Fibroblast of pulmonary artery (primary cell): ENCODE measurements at places on chromosomes 16 and 17.

GRCh38 chr17:41547921-41548843 lies 20.1 kb upstream of the KRT19 start:
- DNase-seq, result peak; percentile 97

DNA sequence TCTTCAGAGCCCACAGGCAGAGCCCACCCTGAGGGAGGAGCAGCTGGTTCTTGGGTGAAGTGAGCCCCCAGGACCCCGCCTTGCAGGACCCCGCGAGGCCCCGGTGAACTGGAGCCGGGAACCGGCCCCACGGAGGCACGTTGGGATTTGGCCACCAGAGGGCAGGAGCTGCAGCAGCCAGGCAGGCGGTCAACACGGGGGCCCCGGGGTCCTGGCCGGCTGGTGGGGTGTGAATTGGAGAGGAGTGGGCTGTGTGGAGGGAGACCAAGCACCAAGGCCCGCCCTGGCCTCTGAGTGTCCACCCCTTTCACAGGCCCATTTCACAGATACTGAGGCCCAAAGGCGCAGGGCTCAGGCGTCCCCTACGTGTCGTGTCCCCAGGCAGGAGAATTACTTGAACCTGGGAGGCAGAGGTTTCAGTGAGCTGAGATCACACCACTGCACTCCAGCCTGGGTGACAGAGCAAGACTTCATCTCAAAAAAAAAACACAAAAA lies 2.2 kb downstream of the DPEP1 start:
- DNase-seq, result no peak

- no peak for DNase-seq
These were observed 61.0 kb upstream of the RBL2 start for GRCh38 chr16:53372992-53373871.

GRCh38 chr16:19716183-19716582 lies 1.8 kb downstream of the KNOP1 start:
- DNase-seq, result no peak

DNA sequence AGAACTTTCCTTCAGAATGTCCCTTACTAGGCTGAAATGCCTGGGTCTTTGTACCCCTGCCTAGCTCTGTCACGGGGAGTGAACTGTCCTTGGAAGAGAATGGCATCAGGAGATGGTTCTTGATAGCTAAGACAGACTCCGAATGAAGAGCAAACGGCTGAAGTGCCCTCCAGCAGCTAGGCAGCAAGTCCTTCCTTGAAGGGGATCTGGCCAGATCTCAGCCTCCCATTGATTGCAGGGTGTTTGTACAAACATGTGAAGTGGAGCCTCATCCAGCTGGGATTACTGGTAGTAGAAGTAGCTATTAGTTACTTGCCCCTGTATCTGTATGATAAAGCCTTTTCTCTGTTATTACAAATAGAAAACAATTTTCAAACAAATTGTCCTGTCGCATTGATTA lies 30.9 kb downstream of the LRRC36 start:
- no peak for DNase-seq

DNA sequence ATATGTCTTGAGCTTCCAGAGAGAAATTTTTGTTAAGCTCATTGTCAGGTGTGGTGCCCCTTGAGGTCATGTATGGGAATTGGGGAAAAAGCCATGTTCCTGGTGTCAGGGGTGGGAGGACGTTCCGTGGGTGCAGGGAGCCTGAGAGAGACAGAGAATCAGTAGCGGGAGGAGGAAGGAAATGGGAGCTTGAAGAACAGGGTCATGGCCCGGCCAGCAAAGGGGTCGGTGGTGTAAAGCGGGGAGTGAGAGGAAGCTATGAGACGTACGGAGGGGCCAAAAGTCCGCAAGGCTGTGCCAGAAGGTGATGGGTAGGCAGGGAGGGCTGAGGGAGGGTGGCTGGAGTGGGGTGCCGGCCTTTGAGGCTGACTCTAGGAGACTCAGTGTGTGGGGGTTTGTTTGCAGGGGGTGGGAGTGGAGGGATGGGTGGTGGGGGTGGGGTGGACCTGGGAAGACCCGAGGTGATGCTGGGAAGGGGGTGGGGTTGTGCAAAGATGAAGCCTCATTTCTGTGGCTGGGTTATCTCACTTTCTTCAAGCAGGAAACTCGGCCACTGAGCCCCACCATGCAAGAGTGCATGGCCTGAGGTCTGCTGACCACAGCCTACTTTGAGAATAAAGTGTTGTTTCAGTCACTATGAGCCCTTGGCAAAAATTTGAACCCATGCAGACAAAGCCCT lies 63.6 kb downstream of the PLCG2 start:
- DNase-seq, result no peak

- no peak for DNase-seq
These were observed 446.1 kb downstream of the SOX9 start for GRCh38 chr17:72566671-72567484.

DNA sequence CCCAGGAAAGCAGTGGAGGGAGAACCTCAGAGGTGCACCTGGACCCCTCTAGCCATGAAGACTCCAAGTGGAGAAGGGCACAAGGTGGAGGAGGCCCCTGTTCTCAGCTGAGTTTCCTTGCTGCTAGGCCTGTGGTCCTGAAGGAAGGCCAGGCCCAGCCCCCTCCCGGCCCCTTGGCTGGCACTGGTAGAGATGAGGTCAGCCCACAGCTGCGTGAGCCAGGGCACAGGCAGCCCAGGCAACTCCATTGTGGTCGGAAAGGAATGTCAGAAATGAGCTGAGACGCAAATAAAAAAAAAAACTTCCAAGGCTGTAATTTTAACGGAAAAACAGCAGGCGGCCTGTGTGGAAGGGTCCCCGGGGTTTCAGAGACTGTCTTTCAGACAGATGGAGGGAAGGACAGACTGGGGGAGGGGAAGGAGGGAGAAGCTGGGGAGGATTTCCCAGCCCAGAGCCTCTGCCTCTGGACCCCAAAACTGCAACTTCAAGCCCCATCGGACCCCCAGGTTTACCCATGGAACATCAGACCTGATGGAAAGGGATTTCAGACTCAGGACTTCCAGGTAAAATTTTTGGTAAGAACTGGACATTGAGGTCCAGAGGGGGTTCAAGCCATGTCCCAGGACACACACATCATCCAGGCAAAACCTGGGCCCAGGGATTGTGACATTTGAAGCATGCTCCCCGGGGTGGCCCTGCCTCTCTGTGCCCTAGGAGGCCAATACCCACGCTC lies 25.6 kb upstream of the MRPS23 start:
- peak; percentile 98 for DNase-seq

DNA sequence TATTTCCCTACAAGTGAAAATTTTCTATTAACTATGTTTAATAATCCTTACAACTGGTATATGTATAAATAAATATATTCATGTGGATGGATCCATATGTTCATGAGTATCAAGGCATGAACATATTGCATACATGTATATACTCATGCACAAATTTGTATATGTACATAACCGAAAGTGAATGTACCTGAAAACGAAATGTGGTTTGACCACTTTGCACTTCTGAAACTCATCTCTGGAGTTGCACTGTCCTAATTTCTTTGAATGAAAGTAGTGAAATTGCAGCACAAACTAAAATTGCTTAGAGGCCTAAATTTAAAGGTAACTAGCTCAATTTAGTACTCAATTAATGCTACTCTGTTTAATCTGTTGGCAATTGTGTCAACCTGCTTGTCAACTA lies 27.4 kb upstream of the GNAO1 start:
- DNase-seq, result no peak

- DNase-seq, result no peak
These were observed 3.4 kb downstream of the CHST6 start for GRCh38 chr16:75491876-75492275.

- DNase-seq, result peak; percentile 30
These were observed 25.6 kb downstream of the PIEZO1 start for GRCh38 chr16:88759245-88759975.

GRCh38 chr17:9837551-9838471 lies 12.1 kb downstream of the GLP2R start:
- DNase-seq, result peak; percentile 88

DNA sequence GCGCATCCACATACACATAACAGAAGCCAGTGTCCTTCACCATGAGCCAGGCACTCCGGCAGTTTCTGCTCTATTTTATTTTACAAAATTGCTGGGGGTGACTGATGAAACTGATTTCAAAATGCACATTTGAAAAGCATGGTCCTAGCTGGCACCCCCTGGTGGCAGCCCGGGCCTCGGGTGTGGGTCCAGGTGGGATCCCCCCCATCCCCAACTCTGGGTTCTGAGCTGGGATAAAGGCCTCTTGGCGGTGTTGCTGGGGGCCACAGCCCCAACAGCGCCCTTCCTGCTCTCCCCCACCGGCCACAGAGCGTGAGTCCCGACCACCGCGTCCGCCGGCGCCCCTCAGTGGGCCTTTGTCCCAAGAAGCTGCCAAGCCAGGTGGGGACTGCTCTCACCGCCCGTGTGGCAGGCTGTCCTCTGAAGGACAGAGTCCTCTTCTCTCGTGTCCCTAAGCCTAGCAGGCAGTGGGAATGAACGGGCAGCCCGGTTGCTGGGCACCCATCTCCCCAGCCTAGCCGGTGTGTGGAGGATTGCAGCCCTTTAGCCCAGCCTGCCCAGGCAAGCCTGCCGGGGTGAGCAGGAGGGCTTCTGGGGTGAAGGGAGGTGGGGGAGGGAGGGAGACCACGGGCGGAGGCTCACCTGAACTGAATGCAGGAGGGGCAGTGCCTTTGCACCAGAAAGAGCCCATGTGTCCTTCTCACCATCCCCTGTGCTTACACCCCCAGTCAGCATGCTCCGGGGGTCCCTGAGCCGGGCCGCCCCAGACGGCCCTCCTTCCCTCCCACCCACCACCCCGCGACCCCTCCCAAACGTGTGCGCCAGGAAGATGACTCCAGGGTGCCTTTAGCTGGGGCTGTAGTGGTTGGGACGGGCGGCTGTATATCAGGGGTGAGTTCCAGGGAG lies 898 bp downstream of the SNAI3 start:
- peak; percentile 45 for DNase-seq

DNA sequence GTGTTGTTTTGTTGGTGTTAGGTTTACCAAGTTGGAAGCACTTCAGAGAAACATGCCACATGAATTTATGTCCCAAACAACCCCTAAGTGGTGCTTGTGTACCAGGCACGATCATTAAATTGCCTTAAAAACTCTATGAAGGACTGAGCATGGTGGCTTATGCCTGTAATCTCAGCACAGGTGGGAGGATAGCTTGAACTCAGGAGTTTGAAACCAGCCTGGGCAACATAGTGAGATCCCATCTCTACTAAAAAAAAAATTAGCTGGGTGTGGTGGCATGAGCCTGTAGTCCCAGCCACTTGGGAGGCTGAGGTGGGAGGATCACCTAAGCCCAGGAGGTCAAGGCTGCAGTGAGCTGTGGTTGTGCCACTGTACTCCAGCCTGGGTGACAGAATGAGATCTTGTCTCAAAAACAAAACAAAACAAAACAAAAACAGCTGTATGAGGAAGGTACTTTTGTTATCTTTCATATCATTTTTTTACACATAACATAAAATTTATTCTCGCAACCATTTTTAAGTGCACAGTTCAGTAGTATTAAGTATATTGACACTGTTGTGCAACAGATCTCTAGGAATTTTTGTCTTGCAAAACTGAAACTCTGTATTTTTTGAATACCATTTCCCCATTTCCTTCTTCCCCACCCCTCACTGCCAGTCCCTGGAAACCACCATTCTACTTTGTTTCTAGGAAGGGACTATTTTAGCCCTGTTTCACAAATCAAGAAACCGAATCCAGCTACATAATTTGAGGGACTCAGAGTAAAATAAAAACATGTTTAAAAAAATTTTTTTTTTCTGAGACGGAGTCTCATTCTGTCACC lies 14.3 kb upstream of the RBBP6 start:
- DNase-seq, result peak; percentile 53

DNA sequence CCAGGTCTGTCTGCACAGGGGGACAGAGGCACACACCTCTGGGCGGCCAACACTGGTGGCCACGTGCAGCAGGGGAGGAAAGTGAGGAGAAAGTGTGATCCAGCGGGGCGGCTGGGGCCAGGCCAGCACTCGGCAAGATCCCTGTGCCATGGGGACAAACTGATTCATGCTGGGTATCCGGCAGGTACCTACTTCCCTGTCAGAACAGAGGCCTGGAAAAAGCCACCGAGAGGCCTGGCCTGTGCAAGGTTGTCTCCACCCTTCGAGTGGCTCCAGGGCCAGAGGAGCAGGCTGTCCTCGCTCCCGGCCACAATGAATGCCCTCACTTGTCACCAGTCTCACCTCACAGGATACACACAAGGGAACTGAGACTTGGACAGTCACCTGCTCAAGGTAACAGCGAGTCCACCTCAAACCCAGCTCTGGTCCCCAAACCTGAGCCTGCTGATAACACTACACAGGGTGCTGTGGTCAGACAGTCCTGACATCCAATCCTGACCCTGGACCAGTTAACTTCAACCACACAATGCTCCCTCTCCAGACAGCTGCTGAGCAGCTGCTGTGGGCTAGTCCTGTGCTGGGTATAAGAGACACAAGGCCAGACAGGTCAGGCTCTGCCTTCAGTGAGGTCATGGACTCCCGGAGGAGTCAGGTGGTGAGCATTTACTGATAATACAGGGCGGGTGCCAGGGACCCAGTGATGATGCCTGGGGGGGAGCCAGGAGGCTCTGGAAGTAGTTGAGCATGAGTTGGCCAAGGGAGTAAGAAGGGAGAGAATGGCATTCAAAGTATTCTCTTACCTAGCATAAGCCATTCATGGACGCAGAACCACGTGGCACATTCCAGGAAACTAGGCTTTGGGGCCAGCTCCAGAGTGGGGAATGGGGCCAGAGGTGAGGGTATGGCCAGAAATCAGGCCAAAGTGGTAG lies 53.0 kb downstream of the VAC14 start:
- peak; percentile 21 for DNase-seq

DNA sequence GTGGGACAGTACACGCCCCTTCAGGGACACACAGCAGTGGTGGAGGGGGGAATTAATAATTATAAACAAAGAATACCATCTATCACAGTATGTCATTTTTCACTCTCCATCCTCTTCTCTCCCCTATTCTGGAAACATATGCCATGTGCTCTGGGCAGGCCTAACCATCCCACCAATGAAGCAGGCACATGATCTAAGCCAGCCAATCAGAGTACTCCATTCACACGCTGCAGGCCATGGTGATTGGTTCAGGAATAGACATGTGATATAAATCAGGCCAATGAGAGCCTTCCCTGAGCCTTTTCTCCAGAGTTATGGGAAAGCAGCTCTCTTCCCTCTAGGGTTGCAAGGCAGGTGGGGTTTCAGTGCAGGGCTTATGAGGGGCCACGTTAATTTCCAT lies 36.5 kb downstream of the GSG1L start:
- DNase-seq, result no peak

- DNase-seq, result no peak
These were observed at the start of gene CRYBA1 for GRCh38 chr17:29246628-29247027. TSS of gene CRYBA1 (plus strand) at chr17:29246859. CDS start at chr17:29246864, 5 bp downstream.

GRCh38 chr16:83772806-83773205 lies 35.0 kb upstream of the HSBP1 start:
- DNase-seq, result no peak

GRCh38 chr16:81860287-81861266 lies 81.5 kb downstream of the PLCG2 start:
- DNase-seq, result no peak

GRCh38 chr16:59213952-59214351 lies 479.8 kb upstream of the GOT2 start:
- DNase-seq, result no peak

- DNase-seq, result no peak
These were observed 28.3 kb downstream of the MAP2K4 start for GRCh38 chr17:12048843-12049473.
